ENCODE measurements at places on chromosomes 16 and 17. TPM values are rescaled to one million over a fixed set of nuclear protein-coding genes. Genes with fewer than 3 reads are reported as not detected.

TK1 gene
- 21.1 TPM for total RNA-seq

SLC22A31 gene
- 3.1 TPM for total RNA-seq

PPY gene
- not detected for total RNA-seq

KCNH4 gene
- not detected for total RNA-seq

TM4SF5 gene
- not detected for total RNA-seq

NEUROD2 gene
- total RNA-seq = not detected

TP53 gene
- total RNA-seq = 30.9 TPM

CHST4 gene
- total RNA-seq = not detected

SHCBP1 gene
- 1.8 TPM for total RNA-seq

DNA sequence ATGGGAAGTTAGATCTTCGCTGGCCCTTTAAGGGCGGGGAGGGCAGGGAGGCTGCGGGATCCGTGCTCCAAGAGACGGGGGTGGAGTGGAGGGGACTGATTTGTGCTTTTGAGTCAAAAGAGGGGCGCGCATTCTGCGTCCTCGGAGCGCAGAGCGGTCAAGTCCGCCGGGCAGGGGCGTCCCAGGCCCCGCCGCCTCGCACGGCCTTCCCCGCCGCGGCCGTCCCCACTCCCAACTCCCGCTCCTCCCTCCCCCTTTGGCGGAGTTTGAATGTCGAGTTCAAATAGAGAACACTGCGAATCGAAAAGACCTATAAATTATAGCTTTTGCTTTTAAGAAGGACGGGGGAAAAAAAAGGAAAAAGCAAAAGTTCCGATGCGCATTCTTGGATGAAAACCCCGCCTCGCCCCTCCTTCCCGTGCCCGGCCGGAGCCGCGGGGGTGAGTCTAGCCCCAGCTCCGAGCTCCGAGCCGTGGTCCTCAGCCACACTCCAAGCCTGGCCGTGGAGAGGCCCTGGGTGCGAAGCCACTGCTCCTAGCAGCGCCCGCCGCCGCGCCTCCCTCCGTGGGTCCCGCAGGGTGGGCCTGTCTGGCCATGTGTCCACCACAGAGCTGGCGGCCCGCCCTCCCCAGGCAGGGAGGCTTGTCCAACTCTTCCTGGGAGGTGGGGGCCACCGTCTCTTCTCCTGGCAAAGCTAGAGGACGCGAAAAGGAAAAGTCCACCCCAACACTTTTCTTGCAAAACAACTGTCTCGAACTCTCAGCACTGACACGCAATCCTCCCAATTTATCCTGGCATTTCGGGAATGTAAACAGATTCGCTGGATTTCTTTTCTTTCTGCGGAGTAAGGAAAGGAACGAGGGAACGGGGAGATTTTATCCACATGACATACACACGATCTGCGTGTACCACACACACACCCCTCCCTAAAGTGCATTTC, 3.6 kb downstream of the CBX8 start:
- no peak for DNase-seq

DNA sequence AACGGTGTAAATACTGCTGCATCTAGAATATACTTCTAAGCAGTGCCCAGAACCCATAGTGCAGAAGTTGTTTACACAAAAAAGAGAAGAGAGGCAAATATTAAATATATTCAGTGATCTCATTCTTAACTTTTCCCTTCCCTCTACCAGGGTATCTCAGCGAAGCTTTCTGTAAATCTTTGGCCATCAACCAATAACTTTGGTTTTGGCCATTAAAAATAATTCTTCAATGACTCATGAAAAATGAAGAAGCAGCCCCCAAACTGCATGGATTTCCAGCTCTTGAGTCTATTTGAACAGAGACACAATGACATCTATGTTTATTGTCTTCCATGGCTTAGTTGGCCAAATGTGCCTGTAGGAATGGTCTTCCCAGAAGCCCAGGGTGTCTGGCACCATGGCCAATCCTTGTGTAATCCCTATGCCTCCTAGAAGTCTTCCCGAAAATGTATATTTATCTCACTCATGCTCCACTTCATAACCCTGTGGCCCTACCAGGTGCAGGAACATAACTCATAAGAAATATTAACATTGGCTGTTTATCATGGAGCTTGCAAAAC, 646.6 kb downstream of the TOX3 start:
- DNase-seq = no peak

GRCh38 chr17:78384479-78385175, 6.2 kb downstream of the PGS1 start:
- no peak for DNase-seq

- DNase-seq = no peak
These were observed 13.3 kb downstream of the COTL1 start for GRCh38 chr16:84604477-84605013.

GRCh38 chr16:53071748-53072301, 17.0 kb downstream of the CHD9 start:
- no peak for DNase-seq

DNA sequence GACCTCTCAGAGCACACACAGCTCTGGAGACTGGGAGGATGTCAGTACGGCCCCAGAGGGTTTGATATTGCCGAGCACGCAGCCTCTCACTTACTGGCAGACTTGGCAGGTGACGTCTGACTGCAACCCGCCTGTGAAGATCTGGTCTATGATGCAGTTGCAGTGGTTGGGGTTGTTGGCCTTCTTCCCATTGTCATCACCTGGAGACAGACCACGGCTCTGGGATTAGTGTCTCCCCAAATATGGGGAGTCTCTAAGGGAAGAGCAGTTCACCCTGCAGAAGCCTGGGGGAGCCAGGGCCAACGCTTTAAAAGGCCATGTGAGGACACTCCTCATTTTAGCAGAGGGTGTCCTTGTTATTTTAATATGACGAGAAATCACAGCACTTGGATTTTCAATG, 30.1 kb downstream of the USP22 start:
- no peak for DNase-seq

DNA sequence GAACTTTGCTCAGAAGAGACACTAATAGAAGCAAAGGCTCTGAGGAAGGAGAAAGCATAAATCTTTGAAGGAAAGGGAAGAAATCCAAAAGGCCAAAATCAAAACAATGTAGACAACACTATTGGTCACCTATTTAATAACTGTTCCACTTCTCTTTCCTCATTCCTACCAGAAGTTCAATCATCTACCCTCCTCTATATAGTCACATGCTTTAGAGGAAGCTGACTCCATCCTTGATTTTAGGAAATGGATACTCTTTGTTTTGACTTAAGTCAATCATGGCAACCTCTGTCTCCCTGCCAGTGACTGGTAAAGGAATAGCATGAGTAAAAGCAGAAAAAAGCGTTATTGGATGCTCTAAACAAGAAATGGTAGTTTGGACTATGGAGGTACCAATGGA, 7.3 kb downstream of the BRIP1 start:
- DNase-seq = no peak

DNA sequence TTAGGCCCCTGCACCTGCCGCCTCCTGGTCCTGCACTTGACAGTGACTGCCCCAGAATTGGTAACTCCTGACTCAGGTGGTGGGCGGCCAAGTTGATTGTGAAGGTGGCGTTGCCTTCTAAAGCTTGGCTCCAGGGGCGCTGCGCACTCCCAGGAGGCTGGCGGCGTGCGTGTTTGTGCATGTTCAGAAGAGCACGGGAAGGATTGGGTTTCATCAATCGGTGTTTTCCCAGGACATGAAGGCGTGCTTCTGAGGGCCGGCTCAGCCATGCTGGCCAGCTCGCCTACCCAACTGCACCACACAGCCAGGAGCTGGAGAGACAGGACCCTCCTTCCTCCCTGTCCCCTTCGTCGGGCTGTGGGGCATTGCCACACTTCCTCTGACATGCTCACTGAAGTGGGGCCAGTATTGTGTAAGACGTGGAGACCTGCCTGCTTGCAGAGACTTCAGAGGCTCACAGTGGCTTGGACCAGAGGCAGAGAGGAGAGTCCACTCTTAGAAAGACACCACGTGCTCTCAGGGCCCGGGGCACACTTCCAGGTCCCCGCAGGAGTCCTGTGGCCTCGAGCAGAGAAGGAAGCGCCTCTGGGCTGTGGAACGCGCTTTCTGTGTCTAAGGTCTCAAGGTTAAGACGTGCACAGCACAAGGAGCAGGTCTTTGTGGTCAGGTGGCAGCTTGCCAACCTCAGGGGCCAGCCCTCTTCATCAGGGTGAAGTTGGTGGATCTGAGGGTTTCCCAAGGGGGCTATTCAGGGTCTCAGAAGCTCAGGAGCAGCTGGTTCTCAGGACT, 2.8 kb downstream of the RAB40C start:
- DNase-seq = peak; percentile 59

GRCh38 chr17:81035521-81036196, 708 bp downstream of the BAIAP2 start:
- DNase-seq = peak; percentile 53

DNA sequence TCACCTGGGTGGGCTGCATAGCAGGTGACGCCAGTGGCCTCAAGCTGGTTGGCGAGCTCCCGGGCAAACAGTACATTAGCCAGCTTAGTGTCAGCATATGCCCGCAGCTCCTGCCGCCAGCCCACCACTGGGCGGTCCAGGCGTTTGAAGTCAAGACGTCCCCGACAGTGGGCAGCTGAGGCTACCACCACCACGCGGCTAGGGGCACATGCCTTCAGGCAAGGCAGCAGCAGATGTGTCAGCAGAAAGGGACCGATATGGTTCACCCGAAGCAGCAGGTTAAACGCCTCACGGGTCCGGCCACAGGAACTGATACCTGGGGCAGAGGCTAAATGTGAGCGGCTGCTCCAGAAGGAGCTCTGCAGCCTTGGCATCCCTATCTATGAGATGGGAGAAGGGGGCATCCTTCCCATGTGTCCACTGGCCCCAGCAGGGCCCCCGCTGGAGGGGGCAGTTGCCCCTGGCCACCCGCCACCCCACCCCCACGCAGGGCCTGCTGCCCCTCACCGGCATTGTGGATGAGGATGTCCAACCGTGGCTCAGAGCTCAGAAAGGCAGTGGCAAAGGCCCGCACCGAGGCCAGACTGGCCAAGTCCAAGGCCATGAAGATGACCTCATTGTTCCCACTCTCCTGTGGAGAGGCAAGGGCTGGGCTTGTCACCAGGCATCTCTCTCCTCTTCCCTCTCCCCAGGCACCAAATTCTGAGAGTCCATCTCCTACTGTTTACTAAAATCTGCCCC, 1.7 kb downstream of the DHRS13 start:
- DNase-seq = no peak

GRCh38 chr16:49854188-49854795, 1.6 kb downstream of the ZNF423 start:
- DNase-seq = no peak

- DNase-seq = no peak
These were observed 339.0 kb downstream of the SNX29 start for GRCh38 chr16:12315330-12316136.

DNA sequence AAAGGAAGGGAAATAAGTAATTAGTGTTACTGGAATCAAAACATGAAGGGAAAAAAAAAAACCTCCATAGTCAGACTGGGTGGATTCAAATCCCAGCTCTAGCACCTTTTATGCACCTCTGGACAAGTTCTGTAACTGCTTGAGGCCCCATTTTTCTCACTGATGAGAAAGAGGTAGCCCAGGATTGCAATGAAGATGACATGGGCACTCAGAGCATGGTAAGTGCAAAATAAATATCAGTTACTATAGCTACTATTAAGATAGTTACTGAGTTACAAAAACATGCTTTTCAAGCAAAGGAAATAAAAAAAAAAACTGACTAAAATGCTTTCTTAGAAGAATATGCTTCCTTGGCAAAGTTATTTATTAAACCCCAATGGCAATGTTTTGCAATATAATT, 58.8 kb downstream of the CEP95 start:
- no peak for DNase-seq

DNA sequence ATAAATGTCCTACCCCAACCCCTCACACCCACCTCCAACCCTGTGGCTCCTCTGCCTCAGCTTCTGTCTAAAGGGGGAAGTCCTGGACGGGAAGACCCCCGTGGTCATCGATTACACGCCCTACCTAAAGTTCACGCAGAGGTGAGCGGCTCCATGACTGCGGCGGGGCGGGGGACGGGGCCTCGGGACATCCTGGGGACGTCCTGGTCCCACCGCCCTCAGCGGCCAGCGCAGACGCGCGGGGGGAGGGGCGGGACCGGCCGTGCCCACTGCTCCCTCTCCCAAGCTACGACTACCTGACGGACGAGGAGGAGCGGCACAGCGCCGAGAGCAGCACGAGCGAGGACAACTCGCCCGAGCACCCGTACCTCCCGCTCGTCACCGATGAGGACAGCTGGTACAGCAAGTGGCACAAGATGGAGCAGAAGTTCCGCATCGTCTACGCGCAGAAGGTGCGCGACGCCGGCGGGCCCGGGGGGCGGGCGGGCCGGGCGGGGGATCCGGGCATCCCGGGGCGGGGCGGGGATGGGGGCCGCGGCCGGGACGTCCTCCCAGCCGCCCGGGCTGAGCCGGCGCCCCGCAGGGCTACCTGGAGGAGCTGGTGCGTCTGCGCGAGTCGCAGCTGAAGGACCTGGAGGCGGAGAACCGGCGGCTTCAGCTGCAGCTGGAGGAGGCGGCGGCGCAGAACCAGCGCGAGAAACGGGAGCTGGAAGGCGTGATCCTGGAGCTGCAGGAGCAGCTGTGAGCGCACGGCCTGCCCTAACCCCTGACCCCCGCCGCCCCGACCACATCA, 6.7 kb downstream of the RUNDC3A start:
- DNase-seq = peak; percentile 37

GRCh38 chr16:53559270-53559951, 56.4 kb upstream of the AKTIP start:
- no peak for DNase-seq

Measured in cardiac muscle cell (in vitro differentiated cells and primary cell).